ENCODE measurements at places on chromosomes 5 and 9.

- DNase-seq = no peak
Measured at GRCh38 chr5:53997736-53998627, 312.4 kb downstream of the ARL15 start.

- DNase-seq = no peak
Measured at GRCh38 chr9:12697719-12698118, 4.5 kb downstream of the TYRP1 start.

DNA sequence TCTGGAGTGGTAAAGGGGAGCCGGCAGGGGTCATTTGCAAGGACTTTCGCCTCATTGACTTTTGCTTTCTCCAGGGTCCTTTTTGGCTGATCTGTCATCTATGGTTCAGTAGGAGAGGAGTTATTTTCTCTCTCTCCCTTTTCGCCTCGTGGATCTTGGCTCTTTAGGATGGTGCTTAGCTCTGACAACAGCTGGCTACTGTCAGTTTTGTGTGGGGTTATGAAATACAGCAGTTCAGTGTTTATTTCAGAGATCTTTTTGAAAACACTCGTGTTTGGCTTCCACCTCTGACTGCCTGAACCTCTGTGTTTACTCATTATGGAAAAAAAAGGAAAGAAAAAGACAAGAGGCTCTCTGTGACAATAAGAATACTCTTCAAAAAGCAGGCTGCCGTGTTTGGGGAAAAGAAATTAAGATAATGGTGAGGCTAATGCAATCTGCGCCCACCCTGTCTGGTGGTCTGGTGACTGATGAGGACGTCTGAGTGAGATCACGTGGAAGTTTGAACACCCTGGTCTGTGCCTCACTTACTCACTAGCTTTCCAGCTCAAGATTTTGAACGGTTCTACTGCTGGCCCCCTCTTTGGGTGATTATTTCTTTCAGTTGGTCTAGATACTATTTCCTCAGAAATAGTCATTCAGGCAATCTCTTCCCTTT lies 567.7 kb downstream of the CAAP1 start:
- DNase-seq = no peak

DNA sequence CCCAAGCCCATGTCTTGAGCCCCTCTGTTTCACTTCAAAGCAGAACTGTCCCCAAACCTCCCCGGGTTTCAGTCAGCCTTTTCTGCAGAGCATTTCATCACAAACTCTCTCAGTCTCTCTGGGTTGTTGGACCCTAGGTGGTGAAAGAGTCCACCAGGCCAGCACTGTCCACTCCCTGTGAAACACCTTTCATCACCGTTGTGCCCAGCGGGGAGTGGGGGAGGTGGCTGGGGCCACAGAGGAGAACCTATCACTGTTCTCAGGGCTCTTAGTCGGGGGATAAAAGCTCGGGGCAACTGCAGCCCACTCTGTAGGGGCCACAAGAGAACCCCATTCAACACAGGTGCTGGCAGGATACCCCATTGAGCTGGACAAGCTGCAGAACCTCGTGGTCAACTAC lies 5.4 kb upstream of the RABL6 start:
- DNase-seq = no peak

- no peak for DNase-seq
Measured at GRCh38 chr9:100573655-100574260, 4.1 kb upstream of the CAVIN4 start.

GRCh38 chr5:138770291-138770690 lies 17.1 kb downstream of the CTNNA1 start:
- no peak for DNase-seq

DNA sequence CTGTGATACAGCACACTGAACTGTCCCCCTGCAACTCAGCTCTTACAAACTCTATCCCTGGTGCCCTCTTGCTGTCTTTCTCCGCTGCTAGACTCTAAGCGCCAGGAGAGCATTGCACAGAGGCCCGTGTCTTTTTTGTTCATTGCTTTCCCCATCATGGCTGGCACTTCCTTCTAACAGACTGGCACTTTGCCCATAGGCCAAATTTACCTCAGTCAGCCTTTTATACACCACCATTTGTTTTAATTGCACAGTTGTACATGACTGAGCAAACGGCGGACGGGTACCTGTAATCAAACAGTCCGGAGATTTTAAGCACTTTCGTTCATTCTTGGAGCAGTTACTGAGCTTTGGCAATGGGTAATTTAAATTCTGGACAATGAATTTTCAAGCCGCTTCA lies 102.2 kb upstream of the CLINT1 start:
- no peak for DNase-seq

GRCh38 chr5:91190314-91190690 lies 192.8 kb downstream of the ARRDC3 start:
- no peak for DNase-seq

- no peak for DNase-seq
Measured at GRCh38 chr5:83035373-83036100, 41.7 kb downstream of the TMEM167A start.

DNA sequence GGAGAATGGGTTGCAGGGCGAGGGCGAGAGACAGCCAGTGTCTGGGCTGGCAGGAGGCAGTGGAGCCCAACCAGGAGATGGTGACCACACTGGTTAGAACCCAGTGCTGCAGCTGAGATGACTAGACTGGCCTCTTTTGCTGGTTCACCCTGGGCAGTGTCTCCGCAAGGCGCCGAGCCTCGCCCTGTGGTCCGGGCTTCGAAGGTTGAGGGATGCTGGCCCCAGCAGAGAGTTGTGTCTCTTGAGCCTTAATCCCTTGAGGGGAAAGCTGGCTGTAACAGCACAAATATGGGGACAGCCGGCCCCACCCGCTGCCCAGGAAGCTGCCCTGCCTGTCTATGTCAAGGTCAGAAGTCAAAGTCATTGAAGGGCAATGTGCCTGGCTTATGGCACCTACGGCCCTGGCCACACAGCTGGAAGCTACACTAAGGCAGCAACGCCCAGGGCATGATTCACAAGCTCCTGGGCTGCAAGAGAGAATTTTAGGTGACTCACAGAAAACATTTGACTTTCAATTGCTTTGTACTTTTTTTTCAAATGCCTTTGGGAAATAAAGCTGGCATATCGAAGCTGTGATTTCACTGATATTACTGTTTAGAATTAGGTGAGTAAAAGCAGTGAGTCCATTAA lies 33.3 kb downstream of the NKX2-5 start:
- peak; percentile 72 for DNase-seq

DNA sequence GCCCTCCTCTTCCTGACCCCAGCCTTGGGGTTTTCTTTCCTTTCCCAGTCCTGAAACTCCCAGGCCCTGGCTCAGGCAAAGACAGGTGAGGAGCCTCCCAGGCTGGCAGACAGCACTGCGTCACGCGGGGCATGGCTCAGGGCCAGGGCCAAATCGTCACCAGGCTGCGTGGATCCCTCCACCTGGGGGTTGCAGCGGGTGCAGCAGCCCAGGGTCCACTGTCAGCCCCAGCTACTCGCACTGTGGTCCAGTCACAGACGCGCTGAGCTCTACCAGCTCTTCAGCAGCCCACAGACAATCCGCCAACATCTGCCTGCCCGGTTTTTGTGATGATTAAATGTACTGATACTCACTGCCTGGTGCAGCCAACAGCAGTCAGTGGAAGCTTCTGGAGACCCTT lies 12.1 kb downstream of the FAM78A start:
- peak; percentile 51 for DNase-seq

DNA sequence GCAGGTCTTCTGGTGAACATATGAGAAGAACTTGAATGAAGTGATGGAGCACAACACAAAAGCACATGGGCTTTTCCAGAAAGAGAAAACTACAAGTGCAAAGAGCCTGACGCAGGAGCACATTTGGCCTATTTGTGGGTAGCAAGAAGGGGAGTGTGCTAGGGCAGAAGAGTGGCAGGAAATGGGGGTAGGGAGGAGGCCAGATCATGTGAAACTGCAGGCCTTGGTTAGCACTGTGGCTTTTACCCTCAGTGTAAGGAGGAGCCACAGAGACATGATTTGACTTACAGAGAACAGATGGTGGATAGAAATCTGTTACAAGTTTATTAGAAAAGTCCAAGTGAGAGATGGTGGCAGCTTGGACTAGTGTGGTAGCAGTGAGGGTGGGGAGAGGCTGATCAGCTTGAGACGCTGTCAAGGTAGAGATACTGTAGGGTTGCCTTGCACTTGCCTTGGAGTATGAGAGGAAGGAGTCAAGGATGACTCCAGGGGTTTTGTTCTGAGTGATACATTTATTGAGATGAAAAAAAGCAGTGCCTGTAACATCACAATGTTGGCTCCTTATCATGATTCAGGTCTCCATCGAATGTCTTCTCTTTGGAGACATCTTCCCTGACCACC lies 126.7 kb downstream of the PPP2R2B start:
- DNase-seq = no peak

DNA sequence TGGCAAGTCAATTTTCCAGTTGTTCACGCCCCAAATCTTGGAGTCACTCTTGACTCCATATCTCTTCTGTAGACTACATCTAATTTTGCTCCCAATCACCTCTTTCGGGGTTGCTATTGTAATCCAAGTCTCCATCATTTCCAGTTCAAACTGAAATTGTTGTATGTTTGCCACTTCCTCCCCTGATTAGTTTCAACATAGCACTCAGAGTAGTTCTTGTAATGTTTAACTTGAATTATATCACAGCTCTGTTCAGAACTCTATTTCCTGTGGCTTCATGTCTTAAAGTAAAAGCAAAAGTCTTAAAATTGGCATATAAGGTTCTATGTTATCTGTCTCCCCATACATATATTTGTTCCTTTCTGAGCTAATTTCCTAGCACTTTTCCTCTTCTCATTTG lies 348.5 kb upstream of the RIOK2 start:
- DNase-seq = no peak

DNA sequence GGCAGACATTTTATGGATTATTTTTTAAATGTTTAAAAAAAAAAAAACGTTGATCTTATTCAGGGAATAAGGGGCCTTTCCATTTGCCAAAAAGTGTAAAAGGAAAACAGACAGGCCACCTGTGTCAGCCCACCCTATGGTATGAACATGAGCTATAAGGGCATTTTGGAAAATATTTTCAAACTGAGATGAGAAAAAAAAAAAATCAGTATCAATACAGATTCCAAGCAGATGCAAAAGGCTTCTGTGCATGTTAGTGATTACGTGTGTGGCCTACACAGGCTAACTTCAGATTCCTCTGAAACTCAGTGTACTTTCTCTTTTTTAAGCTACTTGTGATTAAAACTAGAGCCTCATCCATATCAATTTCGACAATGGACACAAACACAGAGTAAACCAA lies 189.9 kb downstream of the BNC2 start:
- no peak for DNase-seq

- DNase-seq = no peak
Measured at GRCh38 chr5:191949-192690, 825 bp downstream of the LRRC14B start.

- DNase-seq = no peak
Measured at GRCh38 chr9:93193388-93194220, 9.7 kb downstream of the WNK2 start.

DNA sequence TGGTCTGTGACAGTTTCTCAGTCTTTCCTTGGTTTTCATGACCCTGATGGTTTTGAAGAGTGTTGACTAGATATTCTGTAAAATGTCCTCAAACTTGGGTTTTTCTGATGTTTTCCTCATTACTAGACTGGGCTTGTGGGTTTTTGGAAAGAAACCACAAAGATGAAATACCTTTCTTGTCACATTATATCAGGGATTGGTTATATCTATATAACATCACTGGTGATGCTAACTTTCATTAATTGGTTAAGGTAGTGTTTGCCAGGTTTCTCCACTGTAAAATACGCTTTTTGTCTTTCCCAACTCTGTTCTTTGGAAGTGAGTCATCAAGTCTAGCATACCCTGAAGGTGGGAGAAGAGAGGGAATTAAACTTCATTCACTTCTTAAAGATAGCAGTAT lies 3.3 kb upstream of the IL31RA start:
- DNase-seq = no peak

GRCh38 chr5:116451905-116452450 lies 122.6 kb downstream of the SEMA6A start:
- DNase-seq = no peak

DNA sequence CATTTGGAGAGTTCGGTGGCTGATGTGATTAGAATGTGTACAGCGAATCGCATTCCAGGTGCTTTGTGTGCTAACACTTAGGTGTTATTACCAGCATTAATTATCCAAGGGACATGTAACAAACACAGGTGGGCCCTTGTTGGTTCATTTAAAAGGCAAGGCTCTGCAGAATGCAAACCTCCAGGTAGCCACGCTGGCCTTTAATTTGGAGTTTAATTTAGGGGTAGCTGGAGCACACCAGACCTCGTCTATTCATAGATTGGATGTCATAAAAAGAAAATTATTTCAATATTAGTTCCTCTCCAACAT lies 191.1 kb downstream of the MAT2B start:
- no peak for DNase-seq

DNA sequence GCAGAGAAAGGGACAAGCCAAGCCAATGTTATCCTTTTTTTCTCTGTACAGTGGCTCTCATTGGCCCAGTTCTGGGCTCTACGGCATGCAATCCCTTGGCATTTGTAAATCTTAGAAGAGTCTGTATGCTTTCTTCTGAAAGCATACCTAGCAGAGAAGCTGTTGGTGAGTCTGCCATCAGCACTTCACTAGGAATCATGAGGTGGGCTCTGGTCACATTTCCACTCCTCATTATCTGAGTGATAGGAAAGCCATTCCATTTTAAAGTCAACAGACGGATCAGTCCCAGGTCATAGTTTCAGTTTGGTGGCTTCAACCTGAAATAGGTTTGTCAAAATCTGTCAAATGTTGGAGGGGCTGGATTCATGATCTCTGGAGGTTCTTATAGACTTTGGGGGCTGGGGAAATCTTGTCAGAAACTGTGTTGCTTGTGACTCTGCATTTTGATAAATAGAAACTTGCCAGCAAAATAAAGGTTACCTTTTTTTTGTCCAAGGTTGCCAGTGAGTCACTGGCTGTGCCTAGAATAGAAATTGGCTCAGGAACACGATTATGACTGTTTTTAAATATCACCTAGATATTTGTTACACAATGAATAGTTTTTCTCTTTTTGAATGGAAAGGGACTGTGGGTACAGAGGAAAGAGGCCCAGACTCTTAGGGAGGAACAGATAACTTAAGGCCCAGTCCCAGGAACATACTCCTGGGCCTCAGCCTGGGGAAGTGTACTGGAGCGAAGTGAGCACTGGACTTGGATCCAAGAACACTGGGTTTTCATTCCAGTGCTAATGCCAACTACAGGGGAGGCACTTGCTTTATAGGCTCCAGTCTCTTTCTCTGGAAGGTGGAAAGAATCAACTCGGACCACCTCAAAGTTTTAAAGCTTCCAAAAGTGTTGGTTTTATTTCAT lies 183.1 kb downstream of the NMUR2 start:
- DNase-seq = no peak
